T-helper 9 cell (primary cell): ENCODE measurements at places on chromosomes 16 and 17.

GRCh38 chr17:50023520-50023919, 28.5 kb upstream of the DLX3 start:
- DNase-seq: no peak

DNA sequence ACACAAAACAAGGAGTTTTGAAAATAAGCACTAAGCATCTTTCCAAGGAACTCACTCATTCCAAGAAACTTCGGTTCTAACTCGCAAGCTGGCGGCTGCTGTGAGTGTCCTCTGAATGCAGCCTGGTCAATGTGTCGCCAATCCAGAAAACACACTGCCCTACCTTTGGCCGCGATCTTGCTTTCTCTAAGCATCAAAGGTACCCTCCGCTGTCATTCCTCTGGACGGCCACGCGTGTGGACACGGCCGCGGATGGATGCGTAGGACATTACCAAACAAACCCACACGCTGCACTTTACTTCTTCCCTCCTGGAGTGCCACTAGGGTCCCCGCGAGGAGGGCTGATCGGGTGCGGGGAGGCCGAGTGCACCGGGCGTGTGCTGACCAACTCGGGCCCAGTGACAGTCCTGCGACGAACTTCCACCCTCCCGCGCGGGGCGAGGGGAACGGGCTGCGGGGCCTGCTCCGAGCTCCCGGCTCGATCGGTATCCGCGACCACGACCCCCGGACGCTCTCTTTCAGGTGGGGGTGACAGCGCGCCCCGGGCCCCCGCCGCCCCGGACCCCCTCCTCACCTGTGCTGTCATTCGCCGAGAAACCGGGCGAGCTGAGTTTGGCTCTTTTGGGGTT, 1.1 kb downstream of the CREBBP start:
- peak; percentile 4 for DNase-seq

DNA sequence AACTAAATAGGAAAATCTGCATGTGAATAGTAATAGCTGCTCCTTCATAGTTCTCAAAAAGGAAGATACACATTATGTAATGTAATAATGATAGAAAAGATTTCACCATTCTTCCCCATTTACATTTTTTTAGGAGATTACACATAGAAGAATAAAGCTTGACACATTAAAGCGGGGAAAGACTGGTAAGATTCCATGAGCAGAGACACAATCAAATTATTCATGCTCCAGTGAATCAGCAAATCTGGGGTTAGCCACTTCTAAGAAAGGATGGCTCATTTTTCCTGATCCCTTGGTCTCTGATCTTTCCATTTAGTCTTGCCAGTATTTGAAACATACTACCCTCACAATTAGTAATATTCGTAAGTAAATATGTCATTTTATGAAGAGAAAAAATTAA, 81.9 kb downstream of the CA4 start:
- no peak for DNase-seq

DNA sequence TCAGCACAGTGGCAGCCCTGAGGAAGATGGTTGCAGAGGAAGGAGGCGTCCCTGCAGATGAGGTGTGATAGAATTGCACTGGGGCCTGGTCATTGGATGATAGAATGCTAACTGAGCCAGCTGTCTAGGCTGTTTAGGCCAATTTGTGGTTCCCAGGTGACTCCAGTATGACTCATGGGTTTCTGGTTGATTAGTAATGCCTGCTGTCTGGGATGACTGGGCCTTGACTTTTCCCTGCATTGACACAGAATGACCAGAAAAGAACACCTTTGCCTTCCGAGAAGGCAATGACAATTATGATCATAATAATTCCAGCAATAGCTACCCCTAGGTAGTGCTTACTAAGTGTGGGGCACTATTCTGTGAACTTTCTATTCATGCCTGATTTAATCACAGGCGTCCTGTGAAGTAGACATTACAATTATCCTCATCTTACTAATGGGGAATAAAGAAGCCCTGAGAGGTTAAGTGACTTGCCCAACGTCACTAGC, 31.5 kb downstream of the USP43 start:
- no peak for DNase-seq

DNA sequence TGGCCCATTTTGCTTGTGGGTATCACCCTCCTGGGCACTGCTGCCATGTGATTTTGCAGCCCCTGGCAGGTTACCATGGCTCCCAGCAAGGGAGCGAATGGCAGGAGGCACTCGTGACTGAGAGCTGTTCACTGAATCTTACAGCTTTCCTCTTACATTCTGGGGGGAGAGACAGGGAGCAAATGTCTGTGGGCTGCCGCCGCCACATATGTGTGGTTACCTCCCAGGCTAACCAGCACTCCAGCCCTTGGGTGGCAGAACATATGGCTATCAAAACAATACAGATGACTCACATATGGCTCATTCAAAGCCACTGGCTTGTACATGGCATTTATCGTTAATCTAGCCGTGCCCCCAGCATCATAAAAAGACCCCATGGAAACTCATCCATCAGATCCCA, 19.8 kb downstream of the GTF3C1 start:
- no peak for DNase-seq

DNA sequence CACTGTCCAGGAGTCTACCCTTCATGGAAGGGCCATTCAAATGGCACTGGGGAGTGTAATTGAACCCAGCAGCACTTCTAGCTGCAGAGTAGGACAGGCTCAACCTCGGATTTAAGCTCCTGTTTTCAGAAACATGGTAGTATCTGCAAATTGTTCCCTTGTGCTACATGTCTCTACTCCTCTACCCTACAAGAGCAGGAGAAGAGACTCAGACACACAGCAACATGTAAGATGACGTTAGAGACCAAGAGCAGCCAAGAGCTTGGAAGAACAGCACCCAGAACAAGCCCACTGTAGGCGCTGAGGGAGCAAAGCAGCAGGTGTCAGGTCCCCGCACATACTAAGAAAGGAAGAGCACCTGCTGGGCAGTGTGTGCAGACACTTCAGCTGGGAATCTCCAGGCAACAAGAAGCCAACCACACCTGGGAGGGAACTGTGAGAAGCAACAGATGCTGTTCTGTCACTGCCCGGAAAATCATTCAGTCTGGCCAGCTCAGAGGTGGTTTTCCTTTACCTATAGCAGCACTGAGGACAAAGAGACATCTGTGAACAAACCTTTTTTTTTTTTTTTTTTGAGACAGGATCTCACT, 35.6 kb upstream of the MNT start:
- no peak for DNase-seq

- DNase-seq: no peak
Observed at GRCh38 chr17:82065193-82065637, 389 bp downstream of the DUS1L start.

DNA sequence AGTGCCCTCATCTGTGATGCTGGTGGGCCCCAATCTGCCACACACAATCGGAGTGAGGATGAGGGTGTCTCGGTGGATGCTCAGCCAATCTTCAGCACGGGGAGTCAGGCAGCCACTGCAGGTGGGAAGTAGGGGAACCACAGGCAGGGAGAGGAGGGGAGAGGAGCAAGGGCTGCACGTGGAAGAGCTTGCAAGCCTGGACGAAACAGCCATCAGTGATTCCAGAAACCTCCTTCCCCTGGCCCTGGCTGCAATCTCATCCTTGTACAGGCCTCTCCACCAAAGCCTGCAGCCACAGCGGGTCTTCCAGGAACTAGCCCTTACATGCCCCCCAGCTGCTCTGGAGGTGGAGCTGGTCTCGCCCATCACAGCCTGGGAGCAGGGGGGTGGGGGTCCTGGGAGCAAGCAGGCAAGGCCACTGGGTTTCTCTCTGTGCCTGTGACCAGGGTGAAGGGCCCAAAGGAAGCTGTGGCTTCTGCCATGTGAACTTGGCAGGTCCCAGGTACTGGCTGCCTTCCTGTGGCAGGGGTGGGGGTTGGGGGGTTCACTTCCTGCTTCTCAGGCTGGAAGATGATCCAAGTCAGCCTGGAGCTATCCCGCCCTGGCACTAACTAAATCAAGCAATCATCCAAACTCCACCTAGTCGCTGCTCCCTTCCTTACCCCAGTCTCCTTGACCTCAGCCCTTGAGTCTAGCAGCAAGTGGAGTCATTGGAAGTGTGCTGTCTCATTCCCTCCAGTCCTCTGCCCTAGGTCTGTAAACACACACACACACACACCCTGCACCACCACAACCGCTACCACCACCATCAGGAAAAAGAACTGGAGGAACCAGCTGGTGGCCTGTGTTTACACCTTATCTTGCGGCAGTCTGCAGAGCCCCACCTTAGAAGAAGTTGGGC, 29.4 kb upstream of the MLKL start:
- DNase-seq: no peak

- no peak for DNase-seq
Observed at GRCh38 chr16:58563235-58563634, 47.9 kb downstream of the SETD6 start.

DNA sequence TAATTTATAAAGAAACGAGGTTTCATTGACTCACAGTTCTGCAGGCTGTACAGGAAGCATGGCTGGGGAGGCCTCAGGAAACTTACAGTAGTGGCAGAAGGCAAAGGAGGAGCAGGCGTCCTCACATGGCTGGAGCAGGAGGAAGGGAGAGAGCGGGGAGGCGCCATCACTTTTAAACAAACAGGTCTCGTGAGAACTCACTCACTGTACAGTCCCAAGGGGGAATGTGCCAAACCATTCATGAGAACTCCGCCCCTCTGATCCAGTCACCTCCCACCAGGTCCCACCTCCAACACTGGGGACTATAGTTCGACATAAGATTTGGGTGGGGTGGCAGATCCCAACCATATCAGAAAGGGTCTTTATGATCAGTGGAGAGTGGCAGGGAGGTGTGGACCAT, 392.4 kb upstream of the TNRC6C start:
- DNase-seq: no peak

GRCh38 chr17:44903012-44903685, 3.9 kb upstream of the EFTUD2 start:
- no peak for DNase-seq

GRCh38 chr16:4494746-4495490, 18.7 kb downstream of the HMOX2 start:
- no peak for DNase-seq

DNA sequence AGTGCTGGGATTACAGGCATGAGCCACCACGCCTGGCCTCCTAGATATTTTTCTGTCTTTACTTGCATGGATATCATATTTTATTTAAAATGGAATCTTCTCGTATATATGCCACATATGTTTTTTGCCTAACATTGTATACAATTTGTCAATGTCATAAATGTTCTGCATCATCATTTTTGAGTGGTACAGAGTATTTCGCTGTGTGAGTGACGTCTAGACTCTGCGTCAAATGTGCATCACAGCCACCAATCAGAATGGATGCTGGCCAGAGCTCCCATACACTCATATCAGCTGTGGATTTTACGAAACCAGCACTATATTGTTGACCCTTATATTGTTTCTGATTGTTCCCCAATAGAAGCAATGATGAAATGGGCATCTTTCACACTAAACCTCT, 57.2 kb downstream of the ERCC4 start:
- DNase-seq: no peak

DNA sequence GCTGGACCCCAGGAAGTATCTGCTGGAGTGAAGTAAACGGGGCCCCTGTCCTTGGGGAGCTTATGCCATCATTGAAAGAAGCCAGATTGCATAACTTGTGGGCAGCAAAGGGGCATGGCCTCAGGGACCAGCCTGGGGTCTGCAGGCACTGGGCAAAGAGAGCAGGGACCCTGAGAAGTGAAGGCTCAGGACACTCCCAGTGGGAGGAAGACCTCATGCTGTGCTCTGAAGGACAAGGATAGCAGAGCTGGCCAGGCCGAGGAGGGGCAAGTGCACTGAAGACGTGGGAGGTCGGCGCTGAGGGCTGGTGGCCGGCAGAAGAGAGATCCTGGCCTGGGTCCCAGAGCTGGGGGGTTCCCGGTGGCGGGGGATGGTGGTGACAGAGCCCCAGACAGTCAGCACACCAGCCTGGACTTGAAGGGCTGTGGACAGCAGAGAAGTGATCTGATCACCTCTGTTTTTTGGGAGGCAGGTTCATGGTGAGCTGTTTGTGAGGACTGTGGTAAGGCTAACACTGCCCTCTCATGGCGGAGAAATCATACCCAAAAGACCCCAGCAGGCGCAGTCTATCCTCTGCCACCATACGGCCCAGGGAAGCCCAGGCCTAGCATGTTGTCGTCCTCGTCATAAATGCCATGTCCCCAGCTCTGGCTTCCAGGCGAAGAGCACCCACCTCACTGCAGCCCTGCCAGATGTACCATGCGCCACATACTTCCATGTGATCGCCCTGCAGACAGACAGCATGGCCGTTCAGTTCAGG, 7.1 kb upstream of the CNP start:
- no peak for DNase-seq

DNA sequence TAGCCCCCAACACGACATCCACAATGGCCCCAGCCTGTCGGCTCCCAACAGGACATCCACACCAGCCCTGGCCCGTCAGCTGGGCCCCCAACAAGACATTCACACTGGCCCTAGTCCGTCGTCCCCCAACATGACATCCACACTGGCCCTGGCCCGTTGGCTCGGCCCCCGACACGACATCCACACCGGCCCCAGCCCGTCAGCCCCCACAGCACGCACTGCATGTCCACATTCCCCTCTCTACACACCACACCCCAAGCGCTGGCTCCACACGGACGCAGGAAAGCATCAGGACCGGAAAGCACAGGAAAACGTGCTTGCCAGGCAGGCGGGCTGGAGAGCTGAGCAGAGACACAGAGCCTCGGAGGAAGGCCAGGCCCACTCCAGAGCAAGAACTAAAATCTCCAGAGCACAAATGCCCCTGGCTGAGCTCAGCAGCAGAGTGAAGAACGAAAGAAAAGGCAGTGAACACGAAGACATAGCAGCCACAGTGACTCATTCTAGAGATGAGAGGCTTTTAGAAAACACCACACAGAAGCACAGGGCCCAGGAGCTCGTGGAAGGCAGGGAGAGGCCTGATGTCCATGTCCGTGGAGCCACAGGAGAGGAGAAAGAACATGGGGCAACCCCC, 50.6 kb downstream of the LMF1 start:
- no peak for DNase-seq

- DNase-seq: no peak
Observed at GRCh38 chr16:56344518-56345405, 80.6 kb downstream of the AMFR start.

DNA sequence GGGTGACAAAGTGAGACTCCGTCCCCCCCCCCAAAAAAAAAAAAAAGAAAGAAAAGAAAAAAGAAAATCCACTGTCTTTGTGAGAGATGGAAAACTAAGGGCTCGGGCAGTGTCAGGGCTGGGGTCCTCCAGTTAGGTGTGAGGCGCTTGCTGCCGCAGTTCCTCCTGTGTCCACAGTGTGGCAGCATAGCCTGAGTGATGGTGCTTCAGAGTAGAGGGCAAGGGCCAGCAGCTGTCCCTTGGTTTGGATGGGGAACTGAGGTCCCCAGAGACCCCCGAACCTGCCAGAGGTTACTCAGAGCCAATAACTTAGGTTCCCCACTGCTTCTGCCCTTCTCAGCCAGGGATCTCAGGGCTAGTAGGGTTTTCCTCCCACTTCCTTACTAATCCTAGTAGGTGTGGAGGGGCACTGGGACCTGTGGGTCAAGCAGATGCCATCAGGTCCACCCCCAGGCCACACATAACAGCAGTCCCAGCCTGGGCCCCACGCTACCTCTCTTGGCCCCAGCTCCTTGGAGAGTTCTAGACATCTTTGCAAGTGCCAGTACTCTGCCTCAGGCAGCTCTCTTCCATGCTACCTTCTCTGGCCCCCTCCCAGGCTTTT, 7.9 kb upstream of the LLGL1 start:
- DNase-seq: peak; percentile 65

GRCh38 chr16:31327646-31328225, 27.2 kb upstream of the ITGAX start:
- no peak for DNase-seq

GRCh38 chr17:43723697-43724359, 34.8 kb downstream of the SOST start:
- DNase-seq: no peak

GRCh38 chr16:56994311-56994710, 5.0 kb downstream of the NLRC5 start:
- DNase-seq: no peak
